ENCODE measurements at places on chromosomes 4 and X.
A peak's percentile ranks its signal among the peaks of the same experiment; 100 is the strongest.

- DNase-seq, result peak; percentile 32
Observed at GRCh38 chr4:110197529-110198042, 829 bp downstream of the ELOVL6 start.

- no peak for DNase-seq
Observed at GRCh38 chr4:4401036-4401435, 14.1 kb downstream of the NSG1 start.

GRCh38 chr4:6773616-6774540 is 8.6 kb upstream of the KIAA0232 start:
- no peak for DNase-seq

DNA sequence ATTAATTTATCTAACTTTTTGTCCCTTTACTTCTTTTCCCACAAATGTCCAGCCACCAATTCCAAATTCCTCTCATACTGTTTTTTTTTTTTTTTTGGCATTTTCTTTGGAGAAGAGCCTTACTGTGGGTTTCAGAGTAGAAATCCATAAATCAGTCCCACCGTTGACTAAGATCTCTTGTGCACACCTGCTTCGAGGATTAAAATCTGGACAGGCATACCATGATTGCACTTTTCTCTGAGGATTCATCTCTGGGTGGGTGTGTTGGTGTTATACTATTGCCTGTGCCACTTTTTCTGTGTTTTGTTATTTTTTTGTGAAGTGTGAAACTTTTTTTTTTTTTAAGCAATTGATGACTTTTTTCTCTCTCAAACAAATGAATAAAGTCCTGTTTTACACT is 13.2 kb downstream of the PRDM8 start:
- no peak for DNase-seq

GRCh38 chr4:138910195-138910913 is 105.2 kb upstream of the NOCT start:
- peak; percentile 55 for DNase-seq

DNA sequence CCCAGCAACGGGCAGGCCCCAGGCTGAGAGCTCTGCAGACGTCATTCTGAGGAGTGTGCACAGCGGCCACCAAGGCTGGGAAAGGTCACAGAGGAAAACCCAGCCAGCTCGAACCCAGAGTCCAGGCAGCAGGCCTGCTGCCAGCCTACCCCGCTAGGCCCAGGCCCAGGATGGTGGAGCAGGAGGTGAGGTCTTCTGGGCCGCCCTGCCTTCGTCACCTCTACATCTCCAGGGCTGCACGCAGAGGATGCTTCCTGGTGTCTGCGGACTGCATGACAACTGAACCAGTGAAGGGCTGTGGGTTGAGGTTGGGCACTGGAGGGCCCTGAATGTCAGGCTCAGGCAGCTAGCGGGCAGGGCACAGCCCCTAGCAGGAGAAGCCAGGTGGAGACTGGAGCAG is 5.8 kb upstream of the ADRA2C start:
- no peak for DNase-seq

- DNase-seq, result peak; percentile 10
Observed at GRCh38 chr4:146212781-146213180, 1.6 kb upstream of the REELD1 start.

DNA sequence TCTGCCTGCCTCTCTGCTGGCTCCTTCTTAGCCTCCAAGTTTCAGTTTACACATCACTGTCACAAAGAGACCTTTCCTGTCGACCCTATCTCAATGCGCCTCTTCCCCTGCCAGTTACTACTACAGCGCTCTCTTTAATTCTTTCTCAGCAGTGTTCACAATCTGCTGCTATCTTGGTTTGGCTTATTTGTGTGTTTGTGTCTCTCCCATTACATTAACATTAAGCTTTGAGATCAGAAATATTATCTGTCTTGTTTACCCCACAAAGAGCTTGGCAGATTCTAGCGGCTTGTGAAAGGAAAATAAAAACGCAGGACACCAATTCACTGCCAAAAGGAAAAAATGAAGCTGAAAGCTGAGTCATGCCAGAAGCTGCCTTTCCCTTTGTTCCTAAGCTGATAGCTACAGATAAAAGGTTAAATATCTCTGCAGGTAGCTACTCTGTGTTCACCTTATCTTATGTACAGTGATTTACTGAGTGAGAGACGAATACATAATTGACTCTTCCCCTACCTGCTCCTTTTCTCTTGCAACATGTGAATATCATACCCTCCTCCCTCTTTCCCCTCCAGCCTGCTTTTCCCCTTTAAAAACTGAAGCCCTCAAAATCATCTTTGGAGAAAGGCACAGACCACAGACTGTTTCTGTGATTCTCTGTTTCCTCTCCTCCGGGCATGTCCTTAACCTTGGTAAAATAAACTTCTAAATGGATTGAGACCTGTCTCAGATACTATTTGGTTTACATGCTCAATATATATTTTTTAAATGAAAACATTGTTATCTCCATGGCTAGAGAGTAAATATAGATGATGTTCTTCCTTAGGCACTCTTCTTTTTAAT is 19.3 kb upstream of the SLC9A7 start:
- DNase-seq, result peak; percentile 56

DNA sequence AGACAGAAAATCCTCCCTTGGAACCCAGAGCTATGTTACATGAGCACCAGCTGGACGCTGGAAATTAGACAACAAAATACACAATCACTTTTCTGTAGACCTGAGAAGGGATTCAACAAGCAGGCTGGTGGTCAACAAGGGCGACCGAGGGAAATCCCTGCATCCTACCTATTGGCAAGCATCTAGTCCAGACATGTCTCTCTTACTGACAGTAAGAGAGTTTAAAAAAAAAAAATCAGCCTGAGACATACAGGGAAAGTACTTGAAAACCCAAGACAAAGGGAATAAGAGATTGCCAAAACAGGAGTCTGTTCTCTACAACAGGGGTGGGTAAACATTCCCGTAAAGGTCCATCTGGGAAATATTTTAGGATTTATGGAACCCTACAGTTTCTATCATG is 108.0 kb downstream of the KDR start:
- no peak for DNase-seq

- peak; percentile 14 for DNase-seq
Observed at GRCh38 chrX:70437921-70438665, 6.5 kb upstream of the DLG3 start.

- DNase-seq, result peak; percentile 67
Observed at GRCh38 chrX:23803931-23804381, 21.0 kb downstream of the SAT1 start.

DNA sequence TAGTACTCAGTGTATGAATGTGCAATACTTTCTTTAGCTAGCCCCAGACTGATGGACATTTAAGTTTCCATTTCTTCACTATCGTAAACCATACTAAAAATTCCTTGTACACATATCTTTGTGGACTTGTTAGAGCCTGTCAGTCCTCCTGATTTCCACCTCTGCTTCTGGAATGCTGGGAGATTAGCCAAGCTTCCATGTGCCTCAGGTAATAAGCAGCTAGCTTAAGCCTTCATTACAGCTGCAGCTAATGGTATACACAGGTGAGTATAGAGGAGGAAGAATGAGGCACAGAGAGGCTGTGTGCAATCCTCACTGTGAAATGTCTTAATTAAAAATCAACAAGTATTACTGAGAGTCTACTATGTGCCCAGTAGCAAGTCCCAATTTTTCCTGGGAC is 9.8 kb downstream of the SMIM9 start:
- DNase-seq, result no peak

DNA sequence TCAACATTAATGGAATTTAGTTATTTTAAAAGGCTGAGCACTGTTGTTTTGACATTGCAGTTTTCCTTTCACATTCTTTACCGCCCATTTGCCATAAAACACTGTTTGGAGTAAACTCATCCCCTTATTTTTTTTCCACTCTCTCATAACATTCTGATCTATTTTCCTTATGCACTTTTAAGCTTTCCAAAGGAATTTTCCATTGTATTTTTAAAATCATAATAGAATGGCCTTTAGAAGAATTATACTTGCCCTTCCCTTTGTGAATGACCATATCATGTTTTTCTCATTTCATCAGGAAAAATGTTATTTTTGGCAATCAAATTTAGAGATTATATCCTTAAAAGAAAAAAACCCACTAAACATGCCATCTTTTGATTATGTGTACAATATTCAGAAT is 1074.2 kb downstream of the STIM2 start:
- DNase-seq, result no peak

- DNase-seq, result no peak
Observed at GRCh38 chr4:106371161-106371560, 2.6 kb upstream of the GIMD1 start.

GRCh38 chrX:10022580-10023245 is 55.6 kb downstream of the CLDN34 start:
- peak; percentile 79 for DNase-seq

- no peak for DNase-seq
Observed at GRCh38 chr4:54625391-54625790, 32.4 kb upstream of the KIT start.

DNA sequence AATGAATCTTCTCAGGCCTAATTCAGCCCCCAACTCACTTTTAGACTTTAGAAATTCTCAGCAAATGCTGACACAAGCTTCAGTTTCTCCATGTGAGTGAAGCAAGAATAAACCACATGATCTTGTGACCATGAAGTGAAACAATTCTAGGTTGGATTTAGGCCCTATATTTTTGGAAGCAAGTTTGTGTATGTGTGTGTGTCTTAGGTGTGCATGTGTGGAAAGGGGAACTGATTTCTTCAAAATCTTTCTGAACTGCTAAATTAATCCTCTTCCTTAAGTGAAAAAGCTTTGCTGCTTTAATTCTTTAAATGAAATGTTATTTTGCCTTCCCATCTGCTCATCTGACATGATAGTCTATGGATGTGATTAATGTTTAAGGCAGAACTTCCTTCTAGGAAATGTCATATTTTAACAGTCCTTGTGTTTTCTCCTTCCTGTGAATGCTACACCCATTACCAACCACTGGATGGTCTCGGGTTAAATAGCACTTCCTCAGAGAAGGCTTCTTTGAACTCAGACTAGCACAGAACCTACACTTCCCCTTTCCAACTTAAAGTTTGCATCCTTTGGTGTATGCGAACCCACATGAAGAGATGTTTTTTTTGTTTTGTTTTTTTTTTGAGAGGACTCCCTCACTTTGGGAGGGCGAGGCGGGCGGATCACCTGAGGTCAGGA is 1.2 kb upstream of the TMEM144 start:
- DNase-seq, result no peak

GRCh38 chr4:36064117-36064516 is 180.2 kb downstream of the ARAP2 start:
- DNase-seq, result no peak

DNA sequence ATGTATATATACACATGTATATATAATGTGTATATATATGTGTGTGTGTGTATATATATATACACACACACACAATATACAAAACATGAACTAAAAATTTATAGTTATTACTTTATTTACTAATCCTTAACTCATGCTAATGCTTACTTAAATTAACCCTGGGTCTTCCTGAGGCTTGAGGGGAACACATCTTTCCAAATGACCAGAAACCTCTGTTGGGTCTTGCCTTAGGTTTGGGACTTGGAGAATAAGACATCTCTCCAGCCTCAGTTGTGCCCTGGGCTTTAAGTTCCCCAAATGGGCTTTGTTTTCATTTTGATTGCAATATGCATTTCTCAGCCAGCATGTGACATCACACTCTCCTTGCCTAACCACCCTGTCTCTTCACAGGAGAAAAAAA is 7.7 kb downstream of the GEMIN8 start:
- no peak for DNase-seq

- DNase-seq, result no peak
Observed at GRCh38 chrX:21383546-21383945, 9.3 kb downstream of the CNKSR2 start.

DNA sequence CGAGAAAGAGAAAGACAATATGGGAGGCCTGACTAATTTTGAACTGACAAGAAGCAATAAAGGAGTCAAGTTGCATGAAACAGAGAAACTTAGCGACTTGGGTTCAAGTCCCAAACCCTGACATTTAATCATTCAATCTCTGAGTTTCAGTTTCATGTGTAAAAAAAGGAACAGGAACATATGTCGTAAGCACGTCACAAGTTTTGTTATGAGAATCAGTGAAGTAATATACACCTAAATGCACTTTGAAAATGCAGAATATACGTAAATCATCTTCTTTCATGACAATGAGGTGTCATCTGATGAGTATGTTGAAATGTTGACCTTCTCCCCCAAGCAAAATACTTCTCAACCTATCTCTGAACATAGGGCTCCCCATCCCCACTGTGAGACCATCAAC is 10.4 kb downstream of the ACOT9 start:
- DNase-seq, result no peak

DNA sequence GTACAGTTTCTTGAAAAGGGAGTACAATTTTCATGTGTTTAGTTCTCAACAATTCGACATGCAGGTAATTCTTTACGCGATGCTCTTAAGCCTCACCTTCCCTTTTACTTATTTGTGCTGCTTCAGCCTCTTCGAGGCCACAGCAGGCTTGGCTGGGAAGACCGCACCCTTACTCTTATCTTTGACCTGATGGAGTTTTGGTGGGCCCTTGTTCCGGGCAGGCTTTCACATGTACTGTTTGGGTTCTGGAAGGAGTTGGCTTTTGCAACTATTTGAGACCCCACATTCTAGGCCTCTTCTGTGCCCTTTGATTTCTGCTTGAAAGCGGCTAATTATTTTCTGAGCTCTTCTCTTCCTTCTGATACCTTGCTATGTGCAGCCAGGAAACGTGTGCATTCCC is 60.2 kb downstream of the FAM193A start:
- DNase-seq, result no peak

GRCh38 chrX:41127477-41128192 is 42.4 kb downstream of the USP9X start:
- no peak for DNase-seq

- DNase-seq, result no peak
Observed at GRCh38 chr4:108247387-108248049, 78.8 kb upstream of the LEF1 start.

DNA sequence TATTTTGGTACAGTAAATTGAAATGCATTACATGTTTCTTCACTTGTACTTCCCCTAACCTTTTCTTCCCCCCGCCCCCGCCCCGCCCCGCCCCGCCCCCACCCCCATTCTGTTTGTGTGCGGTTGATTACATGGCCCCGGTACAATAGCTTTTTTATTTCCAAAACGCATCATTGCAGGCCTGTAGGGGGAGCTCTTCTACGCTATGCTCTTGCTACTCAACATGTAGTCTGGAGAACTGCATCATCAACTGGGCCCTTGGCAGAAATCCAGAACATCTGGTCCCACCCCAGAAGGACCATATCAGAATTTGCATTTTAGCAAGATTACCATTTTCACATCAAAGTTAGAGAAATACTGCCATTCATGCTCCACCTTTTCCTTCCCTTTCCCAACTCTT is 333.3 kb upstream of the DDX53 start:
- DNase-seq, result peak; percentile 27

DNA sequence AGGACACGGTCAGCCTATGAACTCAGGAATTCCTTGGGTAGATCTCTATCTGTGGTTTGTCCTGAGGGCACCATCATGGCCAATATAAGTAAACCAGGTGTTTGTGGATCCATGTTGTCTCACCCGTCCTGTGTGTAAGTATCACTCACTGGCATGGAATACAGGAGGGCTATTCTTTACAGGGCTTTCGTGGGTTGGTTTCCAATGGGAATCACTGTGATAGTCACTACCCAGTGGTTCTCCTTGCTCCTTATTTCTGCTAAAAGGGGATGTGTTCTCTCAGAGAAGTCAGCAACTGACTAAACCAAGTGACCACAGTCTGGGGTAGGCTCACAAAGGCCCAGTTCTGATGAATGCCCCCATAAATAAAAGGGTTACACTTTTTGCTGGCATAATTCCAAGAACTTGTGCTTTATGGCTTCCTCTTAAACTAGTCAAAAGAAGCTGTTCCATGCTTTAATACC is 236.7 kb upstream of the JADE1 start:
- no peak for DNase-seq

GRCh38 chr4:123446865-123447474 is 50.4 kb downstream of the SPRY1 start:
- DNase-seq, result no peak
